Stimulated activated CD8-positive, alpha-beta memory T cell treated with anti-CD3 and anti-CD28 coated beads, Interleukin-12 subunit alpha, Interleukin-12 subunit beta, amount 100 ng/mL, for 1 hour (primary cell): ENCODE measurements at places on chromosomes 6 and 20.

GRCh38 chr6:163377561-163377960, 37.0 kb upstream of the QKI start:
- no peak for DNase-seq

- DNase-seq: no peak
Observed at GRCh38 chr20:53021934-53022333, 49.8 kb downstream of the TSHZ2 start.

GRCh38 chr6:36912586-36912985, 26.8 kb downstream of the C6orf89 start:
- DNase-seq: peak; percentile 17

GRCh38 chr6:14501240-14501639, 383.7 kb downstream of the CD83 start:
- DNase-seq: no peak

DNA sequence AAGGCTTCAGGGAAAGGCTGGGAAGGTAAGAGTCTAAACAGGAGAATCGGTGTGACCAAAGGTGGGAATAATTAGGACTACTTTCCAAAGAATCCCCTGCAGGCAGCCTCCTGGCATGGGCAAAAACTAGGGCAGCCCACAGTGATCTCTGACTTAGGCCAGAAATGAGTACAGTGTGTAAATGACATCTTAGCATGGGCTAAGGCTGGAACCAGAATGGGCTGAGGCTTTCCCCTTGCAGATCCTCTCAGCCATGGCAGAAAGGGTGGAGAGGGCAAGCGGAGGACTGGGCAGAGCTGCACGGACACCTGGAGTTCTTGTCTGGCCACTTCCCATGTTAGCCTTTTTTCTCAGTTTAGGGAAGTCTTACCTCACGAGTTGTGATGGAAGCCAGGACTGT, 69.9 kb upstream of the FOXQ1 start:
- DNase-seq: no peak

- DNase-seq: no peak
Observed at GRCh38 chr6:161901740-161902426, 628.0 kb upstream of the AGPAT4 start.

GRCh38 chr6:151380848-151381205, 10.5 kb downstream of the ZBTB2 start:
- DNase-seq: no peak

- DNase-seq: no peak
Observed at GRCh38 chr6:116060572-116061283, at the start of gene FRK. TSS of gene FRK (minus strand) at chr6:116060891. CDS start at chr6:116060311, 580 bp downstream.

GRCh38 chr20:56943946-56944945, 315.1 kb downstream of the TFAP2C start:
- DNase-seq: no peak

GRCh38 chr20:23244156-23244915, 106.3 kb upstream of the NXT1 start:
- DNase-seq: no peak

DNA sequence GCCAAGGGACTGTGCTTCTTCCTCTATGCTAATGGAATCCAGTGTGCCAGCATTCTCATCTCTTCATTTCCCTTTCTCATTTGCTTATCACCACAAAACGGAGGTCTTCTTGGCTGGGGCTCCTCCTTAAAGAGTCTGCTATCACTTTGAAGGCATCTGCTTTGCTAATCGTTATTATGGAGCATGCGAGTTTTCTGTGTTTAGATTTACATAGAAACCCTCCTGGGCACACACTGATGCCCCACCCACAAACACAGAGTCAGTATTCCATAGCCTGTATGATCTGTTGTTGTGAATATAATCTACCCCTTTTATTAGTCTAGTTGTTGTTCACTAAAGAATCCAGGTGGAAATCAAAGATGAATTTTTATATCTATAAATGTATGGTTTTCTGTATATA, 83.4 kb upstream of the XRN2 start:
- DNase-seq: no peak

GRCh38 chr6:7924867-7925266, 14.3 kb upstream of the TXNDC5 start:
- DNase-seq: no peak

DNA sequence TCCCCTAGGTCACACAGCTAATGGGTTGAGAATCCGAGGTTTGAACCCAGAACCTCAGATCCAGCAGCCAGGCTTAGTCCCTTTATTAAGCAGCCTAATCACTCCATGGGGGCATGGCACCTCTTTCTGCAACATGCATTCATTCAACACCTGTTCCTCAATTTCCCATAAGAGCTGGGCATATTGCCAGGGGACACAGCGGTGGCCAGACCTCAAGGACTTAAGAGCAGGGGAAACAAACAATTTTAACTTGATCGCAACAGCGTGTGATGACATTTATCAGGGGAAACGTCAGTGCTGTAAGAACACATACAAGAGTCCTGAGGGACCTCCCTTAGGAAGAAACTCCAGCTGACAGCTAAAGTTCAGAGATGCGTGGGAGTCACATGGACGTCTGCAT, 267.4 kb upstream of the CDH4 start:
- no peak for DNase-seq

DNA sequence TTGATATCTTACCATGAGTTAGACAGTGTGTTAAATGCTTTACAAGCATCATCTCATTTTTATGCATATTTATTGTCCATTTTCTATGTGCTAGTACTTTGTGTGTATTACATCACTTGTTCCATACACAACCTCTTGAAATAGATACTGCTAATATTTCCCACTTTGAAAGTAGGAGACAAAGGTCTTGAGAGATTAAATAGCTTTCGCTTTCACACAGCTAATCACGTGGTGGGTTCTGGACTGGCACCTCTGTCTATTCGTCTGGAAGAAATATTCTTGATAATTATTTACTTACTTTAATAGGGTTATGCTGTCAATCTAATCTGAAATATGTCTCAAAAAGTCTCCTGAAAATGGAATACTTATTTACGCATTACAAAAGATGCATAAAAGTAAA, 30.2 kb downstream of the EPHA7 start:
- DNase-seq: no peak

DNA sequence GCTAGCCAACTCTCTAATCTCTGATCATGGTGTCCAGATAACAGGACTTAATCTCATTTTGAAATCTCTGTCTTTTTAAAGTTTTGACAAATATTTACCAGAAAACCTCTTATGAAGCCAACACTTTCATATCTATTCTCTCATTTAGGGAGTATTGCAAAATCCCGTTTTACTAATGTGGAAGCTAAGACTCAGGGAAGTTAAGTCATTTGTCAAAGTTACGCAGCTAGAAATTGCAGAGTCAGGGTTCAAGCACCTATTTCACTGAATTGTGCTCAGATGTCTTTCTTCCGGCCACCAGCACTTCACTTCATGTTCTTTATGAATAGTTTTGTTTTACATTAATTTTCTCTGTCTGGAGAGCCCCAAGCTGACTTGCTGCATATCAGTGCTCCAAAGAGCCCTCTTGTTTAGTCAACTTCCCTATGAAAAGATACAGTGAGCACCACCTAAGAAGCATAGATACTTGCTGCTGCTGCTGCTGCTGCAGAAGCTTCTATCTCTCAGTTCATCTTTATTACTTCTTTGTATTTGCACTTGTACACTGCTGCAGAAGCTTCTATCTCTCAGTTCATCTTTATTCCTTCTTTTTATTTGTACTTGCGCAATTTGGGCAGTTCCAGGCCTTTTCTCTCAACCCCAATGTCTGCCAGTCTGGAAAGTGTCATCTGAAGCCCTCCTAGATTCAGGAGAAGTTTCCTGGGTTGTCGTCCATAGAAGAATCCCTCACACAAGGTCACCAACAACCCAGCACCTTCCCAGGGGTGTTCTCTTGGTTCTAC, 329.7 kb downstream of the MAFB start:
- DNase-seq: no peak

DNA sequence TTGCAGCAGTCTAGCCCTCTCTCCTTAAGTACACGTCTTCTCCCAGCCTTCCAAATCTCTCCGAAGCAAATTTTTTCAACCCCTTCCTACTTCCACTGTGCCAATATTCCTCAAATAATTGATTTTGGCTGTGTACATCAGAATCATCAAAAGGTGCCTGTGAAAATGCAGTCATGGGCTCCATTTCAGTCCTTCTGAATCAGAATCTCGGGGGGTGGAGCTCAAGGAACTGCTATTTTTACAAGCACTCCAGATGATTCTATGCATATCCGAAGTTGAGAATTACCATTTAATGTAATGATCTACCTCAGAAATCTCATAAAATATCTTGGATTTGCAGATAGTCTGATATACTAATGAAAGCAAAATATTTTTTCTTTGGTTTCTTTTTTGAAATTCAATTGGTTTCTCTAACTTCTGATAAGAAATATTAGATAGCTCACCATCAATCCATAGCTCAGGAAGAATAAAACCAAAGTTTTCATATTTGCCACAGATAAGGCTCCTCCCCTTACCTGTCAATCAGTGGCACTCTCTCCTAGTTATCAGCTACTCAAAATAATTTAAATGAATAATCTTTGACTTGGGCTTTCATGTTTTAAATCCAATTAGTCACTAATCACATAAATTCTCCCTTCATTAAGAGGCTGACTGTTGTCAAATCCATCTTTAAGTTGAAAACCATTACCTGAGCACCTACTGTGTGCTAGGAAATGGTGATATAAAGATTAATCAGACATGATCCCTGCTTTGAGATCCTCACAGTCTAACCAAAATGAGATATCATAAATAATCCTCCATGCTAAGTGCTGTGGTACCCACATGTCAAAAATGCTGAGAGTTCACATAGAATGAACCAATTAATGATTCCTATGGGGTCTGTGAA, 36.4 kb upstream of the STXBP5 start:
- no peak for DNase-seq

DNA sequence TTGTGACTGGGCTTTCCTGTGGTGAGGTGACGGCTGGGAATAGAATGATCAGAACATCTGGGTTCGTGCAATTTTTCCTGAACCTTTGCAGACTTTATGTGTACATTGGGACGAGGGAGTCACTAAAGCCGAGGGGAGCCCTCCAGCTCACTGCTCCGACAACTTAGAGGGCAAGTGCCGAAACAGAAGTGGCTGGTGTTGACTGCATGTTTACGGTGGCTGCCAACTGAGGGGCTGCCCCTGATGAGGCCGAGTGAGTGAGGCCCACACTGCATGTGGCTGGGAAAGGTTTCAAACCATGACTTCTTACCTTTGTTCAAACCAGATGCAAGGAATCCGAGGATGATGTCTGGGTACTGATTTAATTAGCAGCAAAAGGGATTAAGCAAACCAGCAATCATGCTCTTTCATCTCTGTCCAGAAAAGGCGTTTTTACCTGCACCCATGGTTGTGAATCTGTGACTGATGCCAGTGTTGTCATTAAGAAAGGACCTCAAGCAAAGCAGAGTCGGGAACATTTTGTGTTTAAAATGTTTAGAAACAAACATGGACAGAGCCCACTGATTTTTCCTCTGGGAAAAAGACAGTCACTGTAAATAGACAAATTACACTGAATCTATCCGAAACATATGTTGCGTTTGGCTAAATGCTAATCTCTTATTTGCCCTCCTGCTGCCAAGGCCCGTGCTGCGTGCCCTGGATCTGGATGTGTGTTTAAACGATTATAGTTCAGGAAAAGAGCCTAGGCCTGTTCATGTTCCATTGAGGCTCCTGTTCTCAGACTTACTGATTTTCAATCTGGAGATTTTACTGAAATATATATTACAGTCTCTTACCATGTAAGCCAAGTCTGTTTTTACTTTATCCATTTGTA, 105.1 kb downstream of the UST start:
- DNase-seq: no peak

GRCh38 chr6:92587525-92587924, 831.8 kb downstream of the EPHA7 start:
- no peak for DNase-seq

GRCh38 chr6:25266456-25267100, 12.6 kb upstream of the CARMIL1 start:
- DNase-seq: no peak

DNA sequence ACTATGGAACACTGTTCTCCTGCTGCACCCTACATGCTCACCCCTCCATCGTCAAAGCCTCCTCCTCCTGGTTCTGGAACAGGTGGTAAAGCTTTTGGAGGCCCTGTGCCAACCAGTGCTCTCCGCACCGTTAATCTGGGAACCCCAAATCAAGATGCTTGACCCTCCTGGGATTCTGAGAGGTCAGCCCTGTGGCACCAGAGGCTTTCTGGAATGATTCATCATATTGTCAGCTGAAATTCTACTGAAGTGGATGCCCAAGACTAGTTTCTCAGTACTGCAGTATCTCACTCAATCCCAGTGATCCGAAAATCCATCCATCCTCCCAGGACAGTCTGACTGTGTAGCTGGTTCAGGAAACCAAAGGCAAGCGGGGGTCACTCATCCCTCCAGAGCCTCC, 92.7 kb downstream of the TRERF1 start:
- DNase-seq: no peak

DNA sequence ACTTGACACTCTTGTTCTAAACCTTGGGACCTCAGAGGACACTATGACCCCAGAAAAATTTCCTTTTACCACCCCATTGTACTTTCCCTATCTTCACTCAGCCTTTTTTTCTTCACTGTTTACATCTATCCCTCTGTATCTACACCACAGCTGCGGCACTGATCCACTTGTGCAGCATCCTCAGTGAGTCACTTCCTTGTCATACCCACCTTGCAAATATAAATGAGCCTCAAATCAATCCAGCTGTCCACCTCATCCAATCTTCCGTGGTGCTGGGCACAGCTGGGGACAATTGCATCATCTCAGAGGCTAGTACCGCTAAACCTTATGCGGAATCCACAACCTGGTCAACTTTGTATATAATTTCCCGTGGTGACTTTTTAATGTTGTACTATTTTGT, 710.5 kb downstream of the QKI start:
- no peak for DNase-seq

DNA sequence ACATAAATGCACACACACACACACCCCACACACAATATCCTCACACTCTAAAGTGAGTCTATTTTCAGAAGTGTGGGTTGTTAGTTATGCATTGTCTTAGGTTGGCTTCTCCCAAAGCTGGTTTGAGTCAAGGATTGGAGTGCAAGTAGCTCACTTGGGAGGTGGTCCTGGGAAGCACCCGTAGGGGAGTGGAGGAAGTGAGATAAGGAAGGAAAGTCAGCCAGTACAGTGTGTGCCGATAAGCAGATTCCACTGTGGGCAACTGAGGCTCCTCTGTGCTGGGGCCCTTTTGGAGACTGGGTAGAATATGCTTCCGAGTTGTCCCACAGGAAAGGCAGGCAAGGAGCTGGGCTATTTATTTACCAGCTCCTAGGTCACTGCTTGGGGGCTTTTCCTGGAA, 67.2 kb downstream of the PLCB4 start:
- DNase-seq: no peak

- no peak for DNase-seq
Observed at GRCh38 chr6:11315743-11316437, 83.4 kb upstream of the NEDD9 start.
